NCI-H345 (cell line): ENCODE measurements at places on chromosomes 11 and 22.
A peak's percentile ranks its signal among the peaks of the same experiment; 100 is the strongest.

DNA sequence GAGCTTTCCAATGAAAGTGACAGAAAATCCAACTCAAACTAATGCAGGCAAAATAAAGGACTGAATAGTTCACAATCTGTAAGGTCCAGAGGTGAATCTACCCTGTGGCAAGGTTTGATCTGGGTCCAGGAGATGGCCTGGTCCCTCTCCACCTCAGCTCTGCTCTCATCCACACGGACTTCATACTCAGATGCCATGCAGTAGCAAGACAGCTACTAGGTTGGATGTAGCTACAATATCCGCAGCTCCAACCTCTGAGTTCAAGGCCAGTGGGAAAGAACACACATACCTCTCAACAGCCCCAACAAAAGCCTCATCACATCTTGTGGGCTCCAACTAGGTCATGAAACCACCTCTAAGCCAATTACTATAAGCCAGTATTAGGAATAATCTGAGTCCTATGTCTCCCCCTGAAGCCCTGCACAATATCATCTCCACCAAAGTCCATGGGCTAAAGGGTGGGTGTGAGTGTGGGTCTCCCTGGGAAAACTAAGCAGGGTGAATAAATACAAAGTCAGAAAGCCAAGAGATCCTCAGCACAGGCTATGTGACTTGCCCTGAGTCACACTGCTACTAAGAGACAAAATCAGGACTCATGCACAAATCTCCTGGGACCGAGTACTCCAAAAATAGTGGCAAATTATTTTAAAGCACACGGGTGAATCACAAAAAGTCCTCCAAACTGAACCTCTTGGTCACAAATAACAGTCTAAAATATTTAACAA is 78.8 kb downstream of the LARGE1 start:
- DNase-seq: no peak

DNA sequence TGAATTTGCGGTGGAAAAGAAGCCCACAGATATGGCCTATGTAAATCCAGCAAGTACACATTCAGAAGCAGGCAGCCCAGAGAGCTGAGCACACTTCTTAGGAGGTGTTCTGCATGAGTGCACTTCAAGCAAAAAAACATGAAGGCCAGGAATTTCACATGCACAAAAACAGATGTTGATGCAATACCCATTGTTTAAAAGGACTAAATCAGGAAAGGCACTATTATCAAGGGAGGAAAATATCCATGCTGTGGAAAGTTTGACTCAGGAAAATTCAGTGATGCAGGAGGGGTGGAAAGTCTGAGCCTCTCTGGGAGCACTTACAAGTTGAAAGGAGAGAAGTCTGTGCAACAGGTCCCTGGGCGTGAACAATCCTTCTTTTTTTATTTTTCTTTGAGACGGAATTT is 15.8 kb upstream of the CARS1 start:
- peak; percentile 11 for DNase-seq

DNA sequence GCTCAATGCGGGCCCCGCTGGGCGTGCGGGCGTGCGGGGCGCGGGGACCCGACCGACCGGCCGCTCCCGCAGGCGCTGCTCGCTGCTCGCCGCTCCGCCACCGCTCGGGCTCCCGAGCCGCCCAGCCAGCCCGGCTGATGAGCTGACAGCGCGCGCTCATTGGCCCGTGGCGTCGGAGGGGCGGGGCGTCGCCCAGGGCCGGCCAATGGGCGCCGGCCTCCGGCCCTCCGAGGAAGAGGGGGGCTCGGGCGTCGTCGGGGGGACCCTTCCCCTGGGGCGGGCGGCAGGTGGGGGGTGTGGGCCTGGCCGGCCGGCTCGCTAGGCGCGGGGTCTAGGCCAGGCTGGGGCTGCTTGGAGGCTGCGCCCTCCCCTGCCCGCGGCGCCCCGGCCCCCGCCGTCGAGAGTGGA is at the start of gene SCUBE1:
SCUBE1 (minus strand) TSS at position 111 of the 408 bp plus-strand sequence. CDS start 111 bp downstream, outside the sequence.
- peak; percentile 50 for DNase-seq

GRCh38 chr22:19179497-19180048 is 1.0 kb upstream of the SLC25A1 start:
- DNase-seq: peak; percentile 54

- no peak for DNase-seq
Observed at GRCh38 chr11:61198948-61199523, 4.3 kb upstream of the PGA3 start.

DNA sequence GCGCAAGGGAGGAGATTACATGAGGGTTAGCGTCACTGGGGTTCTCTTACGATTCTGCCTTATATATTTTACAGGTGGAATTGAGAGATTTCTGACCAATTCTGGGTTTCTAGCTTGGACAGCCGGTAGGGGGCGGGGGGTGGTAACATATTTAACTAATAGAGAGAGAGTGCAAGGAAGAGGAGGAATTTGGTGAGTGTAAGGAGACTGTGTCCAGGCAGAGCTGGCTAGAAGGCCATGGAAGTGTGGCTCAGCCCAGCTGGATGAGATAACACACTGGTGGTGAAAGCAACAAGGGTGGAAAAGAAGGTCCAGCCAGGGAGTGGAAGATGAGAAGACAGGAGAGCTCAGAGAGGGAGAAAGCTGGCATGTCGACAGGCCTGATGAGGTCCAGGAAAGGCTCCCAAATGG is 56.5 kb downstream of the ST3GAL4 start:
- no peak for DNase-seq

GRCh38 chr11:10982704-10983510 is 125.1 kb upstream of the ZBED5 start:
- DNase-seq: no peak

DNA sequence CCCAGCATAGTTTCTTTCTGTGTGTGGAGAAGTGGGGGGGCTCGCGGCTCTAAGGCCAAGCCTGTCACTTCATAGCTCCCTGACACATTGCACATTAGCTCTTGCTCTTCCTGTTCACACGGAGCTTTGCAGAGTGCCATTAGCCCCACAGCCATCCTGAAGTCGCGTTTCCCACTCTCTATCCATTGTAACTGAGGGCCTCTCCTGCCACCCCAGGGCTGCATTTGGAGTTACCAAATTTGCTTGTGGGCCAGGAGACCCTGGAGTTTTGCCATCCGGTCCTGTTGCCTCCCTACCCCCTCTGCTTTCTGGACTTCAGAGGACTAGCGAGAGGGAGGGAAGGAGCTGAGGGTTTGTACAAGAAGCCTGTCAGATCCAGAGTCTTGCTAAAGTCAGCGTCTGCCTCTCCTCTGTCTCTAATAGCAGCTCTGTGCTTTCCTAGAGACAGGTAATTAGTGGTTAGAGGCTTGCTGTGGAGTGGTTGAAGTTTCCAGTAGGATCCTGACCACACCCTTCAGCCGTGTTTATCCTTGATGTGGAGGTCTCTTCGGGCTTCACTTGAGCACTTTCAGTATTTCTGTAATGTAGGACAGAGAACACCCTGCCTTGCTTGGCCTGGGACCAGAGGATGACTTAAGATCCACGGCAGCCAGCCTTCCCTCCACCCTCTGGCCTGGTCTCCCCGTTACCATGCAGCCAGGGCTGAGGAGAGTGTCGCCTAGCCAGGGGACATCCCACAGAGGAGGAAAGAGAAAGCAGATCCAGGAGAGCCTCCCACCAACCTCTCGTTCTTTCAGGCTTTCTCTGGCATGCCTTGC is 14.1 kb downstream of the DCPS start:
- DNase-seq: no peak

DNA sequence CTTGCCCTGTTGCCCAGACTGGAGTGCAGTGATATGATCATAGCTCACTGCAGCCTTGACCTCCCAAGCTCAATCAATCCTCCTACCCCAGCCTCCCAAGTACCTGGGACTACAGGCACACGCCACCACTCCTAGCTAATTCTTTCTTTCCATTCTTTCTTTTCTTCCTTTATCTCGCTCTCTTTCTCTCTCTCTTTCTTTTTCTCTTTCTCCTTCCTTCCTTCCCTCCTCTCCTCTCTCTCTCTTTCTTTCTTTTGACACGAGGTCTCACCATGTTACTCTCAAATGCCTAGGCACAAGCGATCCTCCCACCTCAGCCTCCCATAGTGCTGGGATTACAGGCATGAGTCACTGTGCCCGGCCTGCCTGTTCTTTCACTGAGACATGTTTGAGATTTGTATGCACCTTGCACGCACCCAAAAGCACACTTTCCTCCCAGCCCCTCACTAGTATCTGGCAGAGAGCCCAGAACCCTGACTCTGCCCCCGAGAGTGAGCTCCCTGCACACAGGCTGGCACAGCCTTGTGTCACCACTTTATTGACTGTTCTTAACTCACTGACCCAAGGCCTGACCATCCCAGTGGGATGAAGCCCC is 56.8 kb downstream of the CD6 start:
- peak; percentile 84 for DNase-seq
